ENCODE measurements at places on chromosomes 1 and 21. TPM values are rescaled to one million over a fixed set of nuclear protein-coding genes. Genes with fewer than 3 reads are reported as not detected.
A peak's percentile ranks its signal among the peaks of the same experiment; 100 is the strongest.

GRCh38 chr1:93692026-93692425, 10.4 kb upstream of the BCAR3 start:
- DNase-seq = no peak

DNA sequence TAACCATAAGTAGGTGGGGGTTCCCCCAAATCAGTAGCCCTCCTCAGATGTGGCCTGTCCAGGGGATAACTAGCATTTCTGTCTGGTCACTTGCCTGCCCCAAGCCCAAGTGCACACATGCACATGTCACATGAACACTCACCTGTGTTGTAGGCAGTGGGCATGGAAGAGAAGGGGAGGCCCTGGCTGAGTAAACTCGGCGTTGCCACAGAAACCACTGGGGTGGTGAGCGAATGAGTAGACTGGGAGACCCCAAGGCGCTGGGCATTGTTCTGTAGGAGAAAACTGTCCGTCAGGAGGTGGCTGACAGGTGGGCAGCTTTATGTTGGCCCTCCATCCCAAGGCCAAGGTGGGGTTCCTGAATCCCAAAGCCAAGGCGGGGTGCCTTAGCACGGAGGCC, 25.6 kb downstream of the MEF2D start:
- DNase-seq = no peak

The DCDC2B gene
- polyA plus RNA-seq = 2.4 TPM

DNA sequence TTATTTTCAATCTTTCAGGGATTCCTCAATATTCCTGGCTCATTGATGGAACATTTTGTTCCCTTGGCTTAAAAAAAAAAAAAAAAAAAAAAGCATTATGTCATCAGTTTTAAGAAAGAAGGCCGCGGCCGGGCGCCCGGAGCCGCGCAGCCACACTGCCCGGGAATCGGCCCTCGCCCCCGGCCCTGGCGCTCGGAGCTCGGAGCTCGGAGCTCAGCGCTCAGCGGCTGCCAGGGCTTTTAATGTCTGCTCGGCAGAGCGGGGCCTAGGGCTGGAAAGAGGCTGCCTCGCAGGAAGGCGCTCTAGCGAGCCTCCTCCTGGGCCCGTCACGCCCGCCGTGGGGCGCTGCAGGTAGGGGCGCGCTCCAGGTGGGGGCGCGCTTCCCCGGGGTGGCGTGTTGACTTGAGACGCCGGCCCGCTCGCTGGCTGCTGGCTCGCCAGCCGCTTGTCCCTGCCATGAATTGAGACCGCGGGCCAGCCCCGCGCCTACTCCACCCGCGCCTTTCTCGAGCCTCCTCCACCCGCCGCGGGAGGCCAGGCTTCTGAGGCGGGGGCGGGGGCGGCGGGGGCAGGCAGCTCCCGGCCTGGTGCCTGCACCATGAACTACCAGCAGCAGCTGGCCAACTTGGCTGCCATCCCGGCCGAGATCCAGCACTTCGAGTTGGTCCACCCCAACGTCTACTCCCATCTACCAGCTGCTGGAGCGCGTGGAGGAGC, 5.4 kb upstream of the TDRD5 start:
- DNase-seq = peak; percentile 55

DNA sequence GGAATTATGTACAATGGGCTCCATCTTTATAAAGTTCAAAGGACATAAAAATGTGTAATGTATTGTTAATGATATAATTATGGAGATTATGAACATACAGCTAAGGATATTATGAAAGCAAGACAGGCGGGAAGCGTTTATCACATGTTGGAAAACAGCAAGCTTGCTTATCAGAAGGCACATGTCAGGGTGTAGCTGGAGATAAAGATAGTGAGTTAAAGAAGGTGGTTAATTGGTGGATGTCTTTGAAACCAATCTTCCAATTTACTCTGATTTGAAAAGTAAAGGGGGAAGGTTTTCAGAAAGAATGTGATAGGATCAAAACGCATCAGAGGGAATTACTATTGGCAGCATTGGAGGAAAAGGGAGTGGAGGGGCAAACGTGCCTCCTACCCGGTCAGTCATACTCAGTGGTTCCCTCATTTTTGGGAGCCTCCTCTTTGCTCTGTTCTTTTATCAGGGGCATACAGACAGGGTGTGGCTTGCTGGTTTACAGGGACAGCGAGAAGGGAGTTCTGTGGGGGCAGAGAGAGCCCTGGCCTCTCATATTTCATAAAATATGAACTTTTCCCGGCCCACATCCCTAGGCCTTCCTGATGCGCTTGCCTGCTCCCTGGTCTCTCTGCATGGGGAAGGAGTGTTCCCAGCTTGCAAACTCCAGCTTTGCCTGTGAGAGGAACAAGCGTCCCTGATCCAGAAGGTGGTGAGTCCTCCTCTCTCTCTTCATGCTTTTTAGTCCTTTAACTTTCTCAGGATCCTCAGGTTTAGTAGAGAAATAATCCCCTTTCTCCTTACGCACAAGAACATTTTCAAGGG, 8.0 kb upstream of the SVBP start:
- DNase-seq = no peak

Data from left renal cortex interstitium (tissue), 4 donors.